A549 treated with GW870086 at 1 μM for 4 hours (cell line): ENCODE measurements at places on chromosomes 3 and 15. TPM values are rescaled to one million over a fixed set of nuclear protein-coding genes. Genes with fewer than 3 reads are reported as not detected.

The CHRNA3 gene
- total RNA-seq: 0.35 to 0.96 TPM (median 0.64 TPM) in 5 replicates

The POLQ gene
- total RNA-seq: 5.9 to 7.5 TPM (median 6.6 TPM) in 5 replicates

The GLDN gene
- 0.03 to 0.10 TPM (median 0.08 TPM) in 3 of 5 replicates, not detected in the others for total RNA-seq

The TTLL13 gene
- total RNA-seq: 0.17 to 0.51 TPM (median 0.24 TPM) in 4 of 5 replicates, not detected in the other

The HIGD2B gene
- not detected in 5 replicates for total RNA-seq

The PLSCR5 gene
- not detected in 5 replicates for total RNA-seq

The ITGB5 gene
- 383 to 516 TPM (median 476 TPM) in 5 replicates for total RNA-seq
